ENCODE measurements at places on chromosomes 2 and 18.

DNA sequence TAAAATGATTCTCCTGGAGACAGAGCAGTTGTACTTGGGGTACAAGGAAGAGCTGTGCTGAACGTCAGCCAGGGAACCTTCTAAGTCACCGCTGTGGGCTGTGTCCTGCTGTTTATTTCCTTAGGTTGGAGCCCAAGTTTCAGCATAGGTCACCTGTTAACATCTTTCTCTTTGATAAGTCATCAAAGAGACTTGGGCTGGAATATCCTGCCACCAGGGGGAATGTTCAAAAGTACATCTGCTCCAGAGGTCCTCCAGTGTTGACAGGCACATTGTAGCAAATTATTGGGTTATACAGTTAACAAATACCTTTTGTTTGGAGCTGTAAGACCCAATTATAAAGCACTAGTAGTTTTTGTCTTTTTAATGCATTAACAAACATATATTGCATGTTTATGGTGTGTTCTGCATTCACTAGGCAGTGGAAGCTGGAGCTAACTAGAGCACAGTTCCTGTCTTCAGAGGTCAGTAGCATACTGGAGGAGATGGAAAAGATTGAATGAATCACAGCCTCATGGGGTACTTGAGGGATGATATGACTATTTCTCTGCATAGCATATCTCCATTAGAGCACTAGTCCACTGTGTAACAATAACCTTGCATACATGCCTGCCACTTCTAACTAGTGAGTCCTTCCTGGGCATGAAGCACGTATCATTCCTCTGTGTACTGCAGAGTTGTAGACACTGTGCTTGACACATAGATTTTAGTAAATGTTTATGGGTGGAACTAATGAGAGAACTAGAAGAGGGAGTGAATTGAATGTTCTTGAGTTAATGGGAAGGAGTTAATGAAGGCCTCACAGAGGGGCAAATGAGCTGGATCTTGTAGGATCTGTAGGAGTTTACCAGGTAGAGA lies 182.1 kb downstream of the AGAP1 start:
- no peak for DNase-seq

- no peak for DNase-seq
These were observed 13.8 kb upstream of the CCDC68 start for GRCh38 chr18:54973046-54973445.

GRCh38 chr2:232026910-232027309 lies 65.4 kb downstream of the DIS3L2 start:
- DNase-seq = no peak

GRCh38 chr2:239316562-239317465 lies 84.0 kb downstream of the HDAC4 start:
- no peak for DNase-seq

DNA sequence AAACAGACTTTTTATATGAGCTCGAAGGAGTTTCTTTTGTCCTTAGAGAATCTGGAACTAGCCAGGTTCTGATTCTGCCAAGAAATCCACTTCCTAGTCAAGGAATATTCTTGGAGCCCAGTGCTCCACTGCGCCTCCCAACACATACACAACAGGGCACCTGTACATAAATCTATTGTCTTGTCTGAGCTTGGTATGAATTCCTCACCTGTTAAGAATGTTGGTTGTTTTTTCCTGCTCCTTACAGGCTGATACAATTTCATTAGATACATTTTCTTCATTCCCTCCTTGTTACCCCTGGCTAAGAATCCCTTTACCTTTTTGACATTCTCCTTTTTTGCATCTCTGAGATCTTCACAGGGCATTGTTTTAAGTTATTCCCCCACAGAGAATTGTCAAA lies 56.0 kb upstream of the FZD7 start:
- no peak for DNase-seq

- no peak for DNase-seq
These were observed 43.8 kb downstream of the SERTAD2 start for GRCh38 chr2:64609942-64610281.

DNA sequence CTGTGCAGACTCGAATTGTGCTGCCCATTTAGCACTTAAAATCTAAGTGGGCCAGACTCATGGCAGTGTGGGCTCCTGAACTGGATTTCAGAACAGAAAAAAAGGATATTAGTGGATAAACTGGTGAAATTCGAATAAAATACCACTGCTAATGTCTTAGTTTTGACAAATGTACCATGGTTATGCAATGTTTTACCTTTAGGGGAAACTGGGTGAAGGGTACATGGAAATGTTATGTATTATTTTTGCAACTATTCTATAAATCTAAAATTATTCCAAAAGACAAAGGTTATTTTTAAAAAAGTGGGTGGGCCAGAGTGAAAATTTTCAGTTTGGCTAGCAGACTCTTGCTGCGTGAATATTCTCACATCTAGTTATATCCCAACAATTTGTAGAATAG lies 260.6 kb upstream of the CCDC68 start:
- no peak for DNase-seq

DNA sequence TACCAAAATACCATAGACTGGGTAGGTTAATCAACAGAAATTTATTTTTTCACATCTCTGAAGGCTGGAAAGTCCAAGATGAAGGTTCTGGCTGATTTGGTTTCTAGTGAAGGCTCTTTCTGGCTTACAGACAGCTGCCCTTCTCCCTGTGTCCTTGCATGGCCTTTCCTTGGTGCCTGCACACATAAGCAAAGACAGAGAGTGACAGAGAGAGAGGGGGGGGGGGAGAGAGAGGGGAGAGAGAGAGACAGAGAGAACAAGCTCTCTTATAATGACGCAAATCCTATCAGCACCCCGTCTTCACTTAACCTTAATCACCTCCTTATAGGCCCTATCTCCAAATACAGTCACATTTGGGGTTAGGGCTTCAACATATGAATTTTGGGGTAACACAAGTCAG lies 53.9 kb downstream of the INO80C start:
- DNase-seq = no peak

GRCh38 chr2:199460101-199460671 lies 2.4 kb upstream of the SATB2 start:
- DNase-seq = no peak

GRCh38 chr18:9694174-9694573 lies 13.9 kb upstream of the RAB31 start:
- no peak for DNase-seq

GRCh38 chr2:75311521-75311920 lies 112.2 kb upstream of the TACR1 start:
- DNase-seq = no peak

- no peak for DNase-seq
These were observed 241.0 kb downstream of the LRP1B start for GRCh38 chr2:141889788-141890187.

DNA sequence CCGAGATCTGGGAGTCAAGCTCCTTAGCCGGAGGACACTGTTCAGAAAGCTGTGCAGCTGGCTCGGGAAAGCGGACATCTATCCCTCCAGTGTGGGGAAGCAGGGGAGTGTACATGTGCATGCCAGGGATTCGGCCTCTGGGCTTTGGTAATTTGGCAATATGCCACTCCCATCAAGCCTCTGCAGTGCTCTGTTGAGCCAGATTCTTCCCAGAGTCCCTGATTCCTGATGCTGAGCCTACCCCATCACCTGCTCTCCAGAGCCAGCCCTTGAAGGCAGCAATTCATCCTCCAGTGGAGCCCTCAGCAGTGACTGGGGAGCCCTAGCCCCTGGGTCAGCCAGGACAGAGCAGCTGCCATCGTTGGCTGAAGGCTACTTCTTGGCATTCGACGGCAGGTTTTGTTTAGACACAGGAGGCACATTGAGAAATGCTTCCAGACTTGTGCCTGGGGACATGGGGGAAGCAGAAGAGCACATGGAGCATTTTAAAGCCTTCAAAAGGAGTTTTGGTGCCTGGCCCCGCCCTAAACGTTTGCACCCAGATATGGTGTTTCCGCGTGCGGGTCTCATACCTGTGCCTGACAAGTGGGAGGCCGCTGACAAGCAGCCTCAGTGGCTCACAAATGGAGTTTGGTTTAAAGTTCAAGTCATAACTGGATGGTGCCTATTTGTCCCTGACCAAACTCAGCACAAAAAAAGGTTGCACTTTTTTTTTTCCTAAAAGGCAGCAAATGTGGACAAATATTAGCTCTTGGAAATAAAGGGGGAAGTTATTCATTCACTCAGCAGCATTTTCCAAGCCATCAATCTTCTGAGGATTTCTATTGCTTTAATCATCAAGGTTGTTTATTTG lies 272.8 kb downstream of the CYRIA start:
- DNase-seq = no peak

DNA sequence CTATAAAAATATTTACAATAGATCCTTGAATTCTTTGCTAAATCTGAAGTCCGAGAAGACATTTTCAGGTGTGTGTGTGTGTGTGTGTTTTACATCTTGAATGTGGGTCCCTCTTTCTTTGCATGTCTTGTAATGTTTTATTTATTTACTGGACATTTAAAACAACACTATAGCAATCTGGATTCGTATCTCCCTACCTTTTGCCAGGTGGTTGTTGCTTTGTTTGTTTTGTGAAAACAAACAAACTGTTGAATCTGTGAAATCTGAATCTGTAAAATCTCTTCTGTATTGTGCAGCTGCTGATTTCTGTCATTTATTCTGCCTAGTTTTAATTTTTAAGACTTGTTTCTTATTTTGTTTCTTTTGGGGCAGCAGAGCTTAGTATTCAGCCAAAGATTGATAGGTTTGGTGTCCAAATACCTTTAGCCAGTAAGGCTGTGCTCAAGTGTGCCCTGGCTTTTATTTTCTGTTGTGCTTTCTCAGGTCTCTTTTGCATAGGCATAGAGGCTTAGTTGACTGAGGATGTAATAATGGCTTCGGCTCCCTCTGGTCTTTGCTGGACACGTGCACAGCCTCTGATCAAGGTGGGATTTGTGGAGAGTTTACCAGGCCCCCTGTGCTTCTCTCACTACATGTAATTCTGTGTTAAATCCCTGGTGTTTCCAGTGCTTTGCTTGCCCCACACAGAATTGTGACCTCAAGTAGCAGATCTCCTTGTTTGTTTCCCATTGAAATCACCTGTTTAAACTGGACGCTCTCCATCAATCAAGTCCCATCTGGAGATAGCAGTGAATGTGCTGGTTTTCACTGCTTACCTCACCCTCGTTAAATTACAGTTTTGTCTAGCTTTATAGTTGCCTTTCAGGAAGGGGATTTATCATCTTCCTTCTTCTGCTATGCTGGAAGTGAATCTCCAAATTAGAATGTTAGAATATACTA lies 71.1 kb downstream of the BIRC6 start:
- no peak for DNase-seq

GRCh38 chr2:170806548-170806947 lies 10.1 kb upstream of the GAD1 start:
- DNase-seq = no peak

DNA sequence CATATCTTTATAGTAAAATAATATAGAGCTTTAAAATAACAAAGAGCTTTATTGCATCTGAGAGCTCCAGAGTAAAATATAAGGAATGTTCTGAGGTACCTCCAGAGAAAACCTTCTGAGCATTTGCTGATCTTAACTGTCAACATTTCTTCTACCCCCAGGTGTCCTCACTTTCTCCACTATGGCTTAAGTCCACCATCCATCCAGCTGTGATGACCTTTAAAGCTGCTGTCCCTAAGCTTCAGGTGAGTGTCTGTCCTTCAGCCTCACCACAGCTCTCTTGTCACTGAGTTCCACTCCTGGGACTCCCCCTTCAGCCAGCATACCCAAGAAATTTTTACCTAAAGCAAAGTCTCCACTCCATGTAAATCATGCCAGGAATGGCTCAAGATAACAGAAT lies 137.9 kb downstream of the MYO5B start:
- no peak for DNase-seq

GRCh38 chr2:222598611-222599010 lies 57.3 kb downstream of the FARSB start:
- DNase-seq = no peak

- no peak for DNase-seq
These were observed 99.6 kb downstream of the KCTD1 start for GRCh38 chr18:26448714-26449159.

DNA sequence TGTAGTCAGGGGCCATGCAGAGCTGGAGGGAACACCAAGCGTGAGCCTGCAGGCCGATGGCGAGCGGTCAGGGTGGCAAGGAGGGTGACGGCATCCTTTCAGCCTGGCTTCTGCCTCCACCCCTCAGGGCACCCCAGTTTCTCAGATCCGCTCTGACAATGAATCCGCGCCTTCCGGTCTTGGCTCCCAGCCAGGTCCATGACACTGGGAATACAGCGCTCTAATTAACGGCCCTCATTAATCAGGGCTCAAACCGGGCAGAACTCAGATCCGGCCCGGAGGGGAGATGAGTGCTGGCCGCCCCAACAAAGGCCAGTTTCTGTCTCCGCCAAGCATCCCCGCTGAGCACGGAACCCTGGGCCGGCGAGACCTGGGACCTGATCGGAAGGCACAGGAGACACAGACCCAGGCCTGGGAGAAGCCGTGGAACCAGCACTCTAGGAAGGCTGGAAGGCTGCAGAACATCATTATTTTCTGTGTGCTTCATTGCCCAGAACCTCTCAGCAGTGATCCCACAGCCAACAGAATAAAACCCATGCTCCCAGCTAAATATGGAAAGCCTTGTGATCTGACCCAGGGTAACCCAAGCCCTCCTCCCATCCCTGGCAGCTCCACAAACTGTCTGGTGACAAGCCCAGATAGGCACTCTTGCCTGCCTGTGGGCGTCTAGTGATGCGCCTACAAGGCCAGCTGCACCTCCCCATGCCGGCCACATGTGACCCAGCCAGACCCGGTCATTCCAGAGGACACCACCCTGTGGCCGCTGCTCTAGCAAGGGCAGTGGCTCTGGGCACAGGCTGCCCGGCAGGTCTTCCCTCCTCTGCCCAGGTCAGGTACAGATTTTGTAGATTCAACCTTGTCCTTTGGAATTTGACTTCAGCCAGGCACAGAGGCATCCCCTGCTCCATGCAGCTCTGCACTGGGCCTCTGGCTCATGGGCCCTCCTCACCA lies 438.7 kb upstream of the MYT1L start:
- DNase-seq = no peak

DNA sequence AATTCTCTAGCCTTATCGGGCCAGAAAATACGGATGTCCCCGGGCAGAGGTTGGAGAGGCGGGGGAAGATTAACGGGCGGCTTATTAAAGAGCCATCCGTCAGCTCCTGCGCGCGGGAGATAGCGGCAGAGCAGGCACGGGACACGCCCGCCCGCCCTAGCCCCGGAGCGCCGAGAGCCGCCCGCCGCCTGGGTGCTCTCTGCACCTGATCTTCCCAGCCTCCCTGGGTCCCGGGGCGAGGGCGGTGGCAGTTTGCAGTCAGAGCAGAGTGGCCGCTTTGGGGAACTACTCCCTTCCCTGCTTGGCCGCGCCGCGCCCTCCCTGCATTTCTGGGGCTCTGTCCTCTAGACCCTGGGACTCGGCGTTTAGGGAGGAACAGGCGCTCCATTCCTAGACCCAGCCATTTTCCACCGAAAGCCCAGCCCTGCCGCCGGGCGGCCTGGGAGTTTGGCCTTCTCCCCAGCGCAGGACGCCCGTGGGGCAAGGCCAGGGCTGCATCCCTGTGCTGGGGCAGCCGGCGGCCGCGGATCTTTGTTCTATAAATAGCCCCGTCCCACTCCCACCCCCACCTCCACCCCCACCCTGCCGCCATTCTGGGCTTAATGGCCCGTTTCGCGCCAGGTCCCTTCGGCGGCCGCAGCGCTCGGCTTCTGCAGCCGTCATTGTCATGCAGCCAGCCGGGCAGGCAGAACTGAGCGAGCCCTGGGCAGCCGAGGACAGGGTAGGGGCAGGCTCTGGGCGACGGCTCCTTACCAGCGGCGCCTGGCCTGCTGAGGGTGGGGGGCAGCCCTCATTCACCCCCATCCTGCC lies 6.6 kb downstream of the GAD1 start:
- DNase-seq = no peak

GRCh38 chr18:34710934-34711333 lies 836 bp downstream of the DTNA start:
- DNase-seq = no peak

GRCh38 chr2:151862700-151863099 lies 34.5 kb upstream of the ARL5A start:
- peak; percentile 45 for DNase-seq
